HFFc6 (cell line): ENCODE measurements at places on chromosomes 2 and 18. TPM values are rescaled to one million over a fixed set of nuclear protein-coding genes. Genes with fewer than 3 reads are reported as not detected.
A peak's percentile ranks its signal among the peaks of the same experiment; 100 is the strongest.

GRCh38 chr2:172251231-172251630 is 148.5 kb upstream of the DLX2 start:
- H3K36me3 ChIP-seq, result peaks cover 14% of the 10 kb centered on the region
- peak; percentile 56 for DNase-seq

- H3K4me3 ChIP-seq, result no peak overlapping the region
- DNase-seq, result peak; percentile 49
- H3K4me1 ChIP-seq, result no peaks in the 10 kb centered on the region
- no peak overlapping the region for H3K27ac ChIP-seq
- H3K36me3 ChIP-seq, result no peaks in the 10 kb centered on the region
- no peaks in the 10 kb centered on the region for H3K27me3 ChIP-seq
Measured at GRCh38 chr2:50529600-50530218, 502.2 kb downstream of the NRXN1 start.

- peak; percentile 71 for DNase-seq
- H3K27me3 ChIP-seq, result no peaks in the 10 kb centered on the region; the same call in 1 of the 2 replicates
- H3K27ac ChIP-seq, result peak overlapping the region; percentile 75
- peaks cover 38% of the 10 kb centered on the region for H3K4me1 ChIP-seq
- H3K4me3 ChIP-seq, result no peak overlapping the region; the same call in 1 of the 2 replicates
- peaks cover 24% of the 10 kb centered on the region for H3K36me3 ChIP-seq
Measured at GRCh38 chr2:149050188-149050587, 11.7 kb downstream of the LYPD6B start.

DNA sequence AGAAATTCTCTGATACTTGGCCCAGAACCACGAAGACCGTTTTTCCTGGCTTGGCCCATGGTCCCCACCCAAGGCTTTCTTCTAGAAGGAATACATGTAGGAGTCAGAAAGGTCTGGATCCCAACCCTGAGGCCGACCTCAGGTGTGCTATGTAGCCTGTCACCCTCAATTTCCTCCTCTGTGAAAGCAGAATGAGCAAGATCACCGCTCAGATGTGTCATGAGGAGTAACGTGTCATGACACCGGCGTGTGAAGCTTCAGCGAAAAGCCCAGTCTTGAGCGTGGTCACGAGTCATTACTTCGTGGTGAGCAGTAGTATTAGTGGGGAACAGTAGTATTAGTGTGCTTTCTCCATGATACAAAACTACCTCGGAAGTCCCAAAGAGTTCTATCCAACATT is 103.4 kb downstream of the ALPK2 start:
- peaks cover 41% of the 10 kb centered on the region for H3K36me3 ChIP-seq
- peak overlapping the region; percentile 36; the same call in 1 of the 2 replicates for H3K27ac ChIP-seq
- H3K4me3 ChIP-seq, result no peak overlapping the region; the same call in 1 of the 2 replicates
- DNase-seq, result peak; percentile 75
- H3K4me1 ChIP-seq, result peaks cover 41% of the 10 kb centered on the region

DNA sequence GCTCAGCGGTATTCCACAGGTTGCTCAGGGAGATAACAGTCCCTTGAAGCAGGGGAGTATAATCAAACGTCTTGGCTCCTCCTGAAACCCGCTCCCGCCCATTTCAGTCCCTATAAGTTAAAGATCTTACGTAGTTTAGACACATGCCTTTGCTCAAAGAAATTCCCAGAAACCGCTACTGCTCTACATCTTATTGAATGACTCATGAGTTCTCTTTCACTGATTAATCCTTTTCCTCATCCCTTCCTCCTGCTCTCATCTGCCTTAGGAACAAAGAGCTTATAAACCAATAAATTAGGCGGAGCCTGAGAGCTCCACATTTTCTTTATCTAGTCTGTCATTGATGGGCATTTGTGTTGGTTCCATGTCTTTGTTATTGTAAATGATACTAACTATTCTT is 4.2 kb upstream of the SERPINB4 start:
- H3K4me1 ChIP-seq, result peaks cover 60% of the 10 kb centered on the region
- no peaks in the 10 kb centered on the region for H3K36me3 ChIP-seq
- H3K27ac ChIP-seq, result peak overlapping the region; percentile 55

DNA sequence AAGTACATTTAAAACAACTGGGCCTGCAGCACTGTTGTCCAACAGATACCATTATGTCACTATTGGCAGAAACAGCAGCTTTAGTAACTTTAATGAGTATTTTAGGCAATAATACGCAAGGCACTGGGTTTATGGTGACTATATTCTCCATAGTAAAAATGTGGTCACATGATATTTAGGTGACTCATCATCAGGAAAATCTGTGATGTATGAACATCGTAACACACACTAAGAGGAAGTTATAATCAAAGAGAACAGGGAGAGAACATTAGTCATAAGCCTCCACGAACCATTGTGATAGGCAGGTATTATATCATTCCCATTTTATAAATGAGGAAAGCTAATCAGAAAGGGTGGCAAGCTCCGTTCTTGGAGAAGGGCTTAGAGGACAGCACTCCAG is 36.9 kb downstream of the RAPH1 start:
- peaks cover 28% of the 10 kb centered on the region for H3K4me1 ChIP-seq
- H3K4me3 ChIP-seq, result peak overlapping the region; percentile 32; the same call in 1 of the 2 replicates
- H3K27me3 ChIP-seq, result no peaks in the 10 kb centered on the region; the same call in 1 of the 2 replicates

- peaks cover 62% of the 10 kb centered on the region for H3K36me3 ChIP-seq
- no peak for DNase-seq
- peaks cover 13% of the 10 kb centered on the region for H3K27me3 ChIP-seq
- H3K4me1 ChIP-seq, result peaks cover 71% of the 10 kb centered on the region
Measured at GRCh38 chr18:12310762-12311161, 2.7 kb downstream of the TUBB6 start.

DNA sequence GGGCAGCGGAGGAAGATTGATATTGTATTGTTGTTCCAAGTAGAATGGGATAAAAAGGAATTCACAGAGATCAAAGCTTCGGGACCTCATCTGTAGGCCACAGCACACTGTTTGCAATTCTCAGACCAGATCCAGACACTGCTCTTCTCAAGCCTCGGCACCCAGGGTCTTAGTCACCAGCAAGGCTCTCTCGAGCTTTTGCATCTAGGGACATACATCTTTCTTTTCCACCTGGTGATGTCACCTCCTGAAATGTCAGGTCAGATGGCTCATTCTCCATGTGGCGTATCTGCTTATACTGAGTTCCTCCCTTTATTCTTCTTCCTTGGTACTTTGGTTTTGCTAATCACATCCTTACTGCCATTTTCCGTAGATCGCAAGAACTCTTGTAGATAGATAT is 42.9 kb upstream of the SNTG2 start:
- H3K36me3 ChIP-seq, result peaks cover 6% of the 10 kb centered on the region; the same call in 1 of the 2 replicates
- H3K27ac ChIP-seq, result no peak overlapping the region
- no peak overlapping the region for H3K4me3 ChIP-seq
- H3K4me1 ChIP-seq, result peaks cover 7% of the 10 kb centered on the region; the same call in 1 of the 2 replicates
- no peak for DNase-seq

DNA sequence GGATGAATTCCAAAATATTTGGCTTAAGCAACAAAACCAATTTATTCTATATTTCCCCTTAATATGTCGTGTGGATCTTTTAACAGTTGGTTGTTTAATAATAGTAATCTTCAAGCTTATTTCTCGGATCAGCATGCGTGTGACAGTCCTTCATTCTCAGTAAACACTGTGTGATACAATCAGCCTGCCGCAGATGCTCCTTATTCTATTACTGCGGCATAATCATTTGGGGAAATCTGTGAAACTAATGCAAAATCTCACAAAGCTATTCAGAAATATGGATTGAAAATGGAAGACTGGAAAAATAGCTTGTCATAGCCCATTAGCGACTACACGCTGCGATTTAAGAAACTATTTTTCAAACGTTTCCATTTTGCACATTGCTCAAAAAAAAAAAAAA is 36.9 kb downstream of the LINC00305 start:
- no peak for DNase-seq
- H3K36me3 ChIP-seq, result no peaks in the 10 kb centered on the region
- H3K27me3 ChIP-seq, result no peaks in the 10 kb centered on the region; the same call in 1 of the 2 replicates

- DNase-seq, result no peak
- no peaks in the 10 kb centered on the region for H3K4me1 ChIP-seq
- peaks cover 68% of the 10 kb centered on the region for H3K27me3 ChIP-seq
- H3K36me3 ChIP-seq, result no peaks in the 10 kb centered on the region
- H3K4me3 ChIP-seq, result peak overlapping the region; percentile 66
Measured at GRCh38 chr2:42046819-42047487, 868 bp upstream of the PKDCC start.

GRCh38 chr2:117963446-117963845 is 50.4 kb downstream of the CCDC93 start:
- no peak overlapping the region for H3K27ac ChIP-seq
- no peak for DNase-seq
- H3K4me3 ChIP-seq, result no peak overlapping the region
- no peaks in the 10 kb centered on the region for H3K27me3 ChIP-seq

DNA sequence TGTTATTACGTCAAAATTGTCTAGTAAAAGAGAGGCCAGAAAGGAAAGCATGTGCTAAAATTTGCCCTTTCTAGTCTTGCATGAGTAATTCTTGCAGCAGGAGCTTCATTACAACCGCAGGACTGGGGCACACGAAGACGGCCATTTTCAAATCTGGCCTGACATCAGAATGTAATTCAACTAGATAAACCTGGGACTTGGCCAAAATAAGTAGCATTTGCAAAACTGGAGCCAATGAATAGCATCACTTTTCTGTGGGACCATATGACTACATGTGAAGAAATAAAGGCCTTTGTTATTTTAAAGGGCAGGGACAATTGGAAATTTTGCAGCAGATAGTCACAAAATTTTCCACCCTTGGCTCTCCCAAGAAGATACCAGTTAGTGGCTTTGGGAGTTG is 3.0 kb upstream of the FZD7 start:
- H3K27ac ChIP-seq, result peak overlapping the region; percentile 16; the same call in 1 of the 2 replicates
- peaks cover 24% of the 10 kb centered on the region for H3K4me1 ChIP-seq
- no peak overlapping the region for H3K4me3 ChIP-seq
- peak; percentile 58 for DNase-seq
- H3K36me3 ChIP-seq, result peaks cover 7% of the 10 kb centered on the region; the same call in 1 of the 2 replicates

- no peaks in the 10 kb centered on the region for H3K36me3 ChIP-seq
- DNase-seq, result peak; percentile 3
- H3K27me3 ChIP-seq, result peaks cover 8% of the 10 kb centered on the region; the same call in 1 of the 2 replicates
- no peak overlapping the region for H3K4me3 ChIP-seq
- no peaks in the 10 kb centered on the region for H3K4me1 ChIP-seq
Measured at GRCh38 chr2:23241611-23242245, 143.3 kb upstream of the KLHL29 start.

- DNase-seq, result no peak
- H3K36me3 ChIP-seq, result no peaks in the 10 kb centered on the region
- peaks cover 15% of the 10 kb centered on the region for H3K4me1 ChIP-seq
- H3K4me3 ChIP-seq, result no peak overlapping the region
- no peak overlapping the region for H3K27ac ChIP-seq
Measured at GRCh38 chr2:207450186-207450585, 79.6 kb upstream of the CREB1 start.

DNA sequence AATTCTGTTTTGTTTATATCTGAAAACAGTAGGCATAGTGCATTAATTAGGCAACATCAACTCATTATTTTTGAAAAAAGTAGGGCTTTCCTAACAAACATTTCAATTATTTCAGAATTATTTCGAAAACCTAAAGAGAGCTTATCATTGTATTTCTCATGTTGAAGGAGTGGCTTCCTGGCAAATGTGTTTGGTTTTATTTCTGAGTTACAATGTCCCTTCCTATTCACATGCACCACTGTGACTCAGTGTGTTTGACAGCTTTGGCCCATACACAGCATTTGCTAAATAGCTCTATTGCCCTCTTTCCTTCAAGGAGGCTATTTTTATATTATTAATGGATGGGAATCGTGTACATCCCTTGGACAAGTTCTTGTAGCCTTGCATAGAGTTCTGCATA is 205.9 kb downstream of the PTGR3 start:
- H3K27ac ChIP-seq, result no peak overlapping the region
- no peak for DNase-seq
- H3K27me3 ChIP-seq, result no peaks in the 10 kb centered on the region
- H3K36me3 ChIP-seq, result no peaks in the 10 kb centered on the region
- no peaks in the 10 kb centered on the region for H3K4me1 ChIP-seq
- no peak overlapping the region for H3K4me3 ChIP-seq

- H3K27me3 ChIP-seq, result no peaks in the 10 kb centered on the region
- no peak overlapping the region for H3K4me3 ChIP-seq
- DNase-seq, result no peak
- no peaks in the 10 kb centered on the region for H3K36me3 ChIP-seq
Measured at GRCh38 chr2:210546424-210547208, 9.8 kb upstream of the CPS1 start.

DNA sequence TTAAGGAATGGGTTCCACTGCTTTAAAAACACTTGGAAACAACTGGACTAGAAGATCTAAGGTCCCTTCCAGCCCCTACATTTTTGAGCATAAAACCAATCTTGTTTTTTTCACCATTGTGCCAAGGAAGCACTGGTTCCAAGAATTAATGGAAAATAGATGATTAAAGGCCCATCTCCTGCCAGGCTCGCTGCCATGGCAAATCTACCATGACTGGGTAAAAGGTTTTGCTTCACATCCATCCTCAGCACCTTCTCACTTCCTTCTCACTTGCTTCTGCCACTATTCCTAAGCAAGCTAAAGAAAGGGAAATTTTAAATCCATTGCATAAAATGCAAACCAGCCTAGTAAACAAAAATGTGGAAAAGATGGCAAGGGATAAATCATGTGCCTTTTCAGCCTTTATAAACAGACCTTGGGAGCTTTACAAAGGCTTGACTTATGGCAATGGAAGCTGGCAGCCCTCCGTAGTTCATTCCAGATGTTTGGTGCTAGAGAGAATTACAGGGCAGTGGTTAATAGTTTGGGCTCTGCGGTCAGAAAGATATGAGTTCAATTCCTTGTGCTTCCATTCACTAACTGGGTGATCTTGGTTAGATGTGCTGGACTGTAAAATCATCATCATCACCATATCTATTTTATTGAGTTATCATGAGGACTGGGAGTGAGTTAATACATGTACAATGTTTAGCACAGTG is 27.0 kb upstream of the ST3GAL5 start:
- H3K4me1 ChIP-seq, result peaks cover 36% of the 10 kb centered on the region
- H3K27me3 ChIP-seq, result peaks cover 3% of the 10 kb centered on the region; the same call in 1 of the 2 replicates
- no peak overlapping the region for H3K4me3 ChIP-seq
- H3K27ac ChIP-seq, result no peak overlapping the region

DNA sequence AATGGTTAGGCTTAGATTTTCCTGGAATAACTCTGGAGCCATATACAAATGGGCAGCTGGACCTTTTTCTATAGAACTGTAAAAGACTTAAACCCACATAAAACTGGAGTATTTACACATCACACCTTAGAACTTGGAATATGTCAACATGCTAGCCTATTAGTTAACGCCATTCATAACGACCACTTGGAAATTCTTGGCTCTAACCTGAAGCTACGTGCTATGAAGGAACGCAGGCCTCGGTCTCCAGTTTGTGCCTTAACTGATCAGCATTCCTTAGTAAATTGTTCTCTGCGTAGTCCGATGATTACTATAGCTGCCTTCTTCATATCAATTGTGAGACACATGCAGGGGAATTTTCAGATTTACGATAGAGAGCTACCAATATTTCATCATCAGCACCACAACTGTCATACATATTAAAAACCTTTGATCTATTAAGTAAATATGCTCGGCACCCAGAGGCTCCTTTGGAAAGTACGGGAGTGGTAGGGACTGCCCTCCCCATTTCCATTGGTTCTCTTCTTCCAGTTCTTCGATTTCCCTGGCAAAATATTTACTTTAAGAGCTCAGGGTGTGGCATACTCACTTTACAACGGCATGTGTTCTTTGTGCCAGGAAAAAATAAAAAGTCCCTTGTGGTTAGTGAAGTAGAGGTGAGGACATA is 17.5 kb upstream of the CCL20 start:
- no peak overlapping the region for H3K27ac ChIP-seq
- no peaks in the 10 kb centered on the region for H3K4me1 ChIP-seq
- DNase-seq, result no peak

Gene EEF1B2
- total RNA-seq, result 601 and 664 TPM in 2 replicates

Gene CCT4
- 200 to 263 TPM (median 210 TPM) in 3 replicates for total RNA-seq

Gene EVX2
- total RNA-seq, result not detected in 3 replicates

Gene SERPINB3
- not detected in 3 replicates for total RNA-seq

Gene TSGA10
- 0.86 and 1.5 TPM in 2 replicates for total RNA-seq

Gene OSBPL6
- total RNA-seq, result 3.3 to 8.3 TPM (median 5.6 TPM) in 3 replicates

Gene FNDC4
- total RNA-seq, result 2.9 to 5.5 TPM (median 3.3 TPM) in 3 replicates

Gene ABCG8
- total RNA-seq, result not detected in 3 replicates
